ENCODE measurements at places on chromosomes 2 and 18. TPM values are rescaled to one million over a fixed set of nuclear protein-coding genes. Genes with fewer than 3 reads are reported as not detected.

The PIAS2 gene
- 15.6 TPM for total RNA-seq

The FEV gene
- not detected for total RNA-seq

- H3K27me3 ChIP-seq = no peaks in the 10 kb centered on the region
- peak overlapping the region; percentile 24 for H3K4me3 ChIP-seq
- peak overlapping the region; percentile 98 for H3K27ac ChIP-seq
- DNase-seq = no peak
- H3K36me3 ChIP-seq = no peaks in the 10 kb centered on the region
These were observed 1.3 kb upstream of the ANKRD12 start for GRCh38 chr18:9135081-9135911.

The ASB18 gene
- not detected for total RNA-seq

GRCh38 chr2:128385365-128385764 is 66.7 kb upstream of the HS6ST1 start:
- H3K36me3 ChIP-seq = no peaks in the 10 kb centered on the region
- H3K4me3 ChIP-seq = no peak overlapping the region
- no peak for DNase-seq
- H3K27ac ChIP-seq = no peak overlapping the region

The ANTXR1 gene
- 11.2 TPM for total RNA-seq

The STPG4 gene
- not detected for total RNA-seq

The PDE11A gene
- total RNA-seq = 4.0 TPM

- no peaks in the 10 kb centered on the region for H3K27me3 ChIP-seq
- H3K27ac ChIP-seq = no peak overlapping the region
- no peaks in the 10 kb centered on the region for H3K36me3 ChIP-seq
- H3K4me1 ChIP-seq = no peaks in the 10 kb centered on the region
These were observed 77.5 kb downstream of the EPHA4 start for GRCh38 chr2:221494556-221494955.

The IL1RL1 gene
- 12.5 TPM for total RNA-seq
